Stimulated activated CD8-positive, alpha-beta memory T cell treated with anti-CD3 and anti-CD28 coated beads, Interleukin-15, amount 100 ng/mL, for 24 hours (primary cell): ENCODE measurements at places on chromosomes 5 and 9.

- DNase-seq: no peak
Measured at GRCh38 chr5:120517607-120518252, 53.6 kb downstream of the PRR16 start.

- no peak for DNase-seq
Measured at GRCh38 chr5:81065492-81065891, 105.3 kb downstream of the RASGRF2 start.

DNA sequence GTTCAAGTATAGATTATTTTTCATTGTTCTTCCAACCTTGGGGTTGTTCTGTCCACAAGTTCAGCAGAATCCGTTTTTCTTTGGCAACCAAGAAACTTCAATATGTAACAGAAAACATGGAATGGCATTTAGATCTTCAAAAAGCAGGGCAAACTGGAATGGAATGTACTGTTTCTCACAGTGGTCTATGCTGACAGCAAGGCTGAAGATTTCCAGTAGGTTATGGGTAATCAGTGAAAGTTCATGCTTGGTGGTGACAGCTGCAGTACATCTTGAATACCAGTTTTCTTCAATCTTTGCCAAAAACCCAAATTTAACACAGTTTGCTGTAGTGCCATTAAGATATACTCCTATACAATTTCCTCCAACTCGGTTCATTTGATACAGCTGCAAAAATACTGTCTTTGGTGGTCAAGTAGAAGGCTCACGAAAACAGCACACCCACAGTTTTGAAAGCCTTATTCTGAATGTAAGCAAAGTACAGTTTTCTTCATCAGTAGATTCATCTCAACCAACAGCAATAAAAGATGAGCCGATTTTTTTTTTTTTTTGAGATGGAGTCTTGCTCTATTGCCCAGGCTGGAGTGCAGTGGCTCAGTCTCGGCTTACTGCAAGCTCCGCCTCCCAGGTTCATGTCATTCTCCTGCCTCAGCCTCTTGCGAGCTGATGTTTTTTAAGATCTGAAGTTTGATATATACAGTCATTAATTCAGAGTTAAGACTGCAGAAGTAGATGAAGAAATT, 4.9 kb downstream of the TRIM52 start:
- DNase-seq: no peak

DNA sequence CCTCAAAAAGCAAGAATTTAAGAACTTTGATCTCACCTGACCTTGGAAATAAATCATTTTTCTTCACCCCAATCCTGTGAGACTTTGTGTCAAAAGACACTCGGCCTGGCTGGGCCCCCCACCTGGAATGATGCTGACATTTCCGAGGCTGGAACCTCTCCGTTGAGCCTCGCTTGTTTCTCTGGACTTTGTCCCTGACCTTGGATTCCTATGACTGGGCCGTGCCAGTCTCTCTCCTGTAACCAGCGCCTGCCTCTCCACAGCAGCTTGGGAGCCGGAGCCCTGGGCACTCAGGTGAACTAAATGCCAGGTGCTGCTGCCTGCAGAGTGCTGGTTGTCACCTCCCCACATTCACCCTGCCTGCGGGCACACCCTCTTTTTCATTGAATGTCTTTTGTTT, 62.7 kb downstream of the RETREG1 start:
- no peak for DNase-seq

GRCh38 chr5:38478878-38479277, 77.6 kb downstream of the LIFR start:
- DNase-seq: no peak

GRCh38 chr5:119387945-119388618, 32.3 kb downstream of the TNFAIP8 start:
- no peak for DNase-seq

GRCh38 chr9:136255896-136256890, 10.6 kb upstream of the QSOX2 start:
- DNase-seq: no peak

GRCh38 chr5:159362220-159362619, 31.9 kb upstream of the IL12B start:
- DNase-seq: no peak

- no peak for DNase-seq
Measured at GRCh38 chr9:128429513-128430086, 8.9 kb downstream of the CERCAM start.

GRCh38 chr9:36151316-36152210, 15.0 kb downstream of the GLIPR2 start:
- peak; percentile 67 for DNase-seq

- no peak for DNase-seq
Measured at GRCh38 chr9:97046228-97046627, 7.3 kb upstream of the CTSV start.

GRCh38 chr9:72424131-72424530, 59.1 kb upstream of the ZFAND5 start:
- DNase-seq: no peak

DNA sequence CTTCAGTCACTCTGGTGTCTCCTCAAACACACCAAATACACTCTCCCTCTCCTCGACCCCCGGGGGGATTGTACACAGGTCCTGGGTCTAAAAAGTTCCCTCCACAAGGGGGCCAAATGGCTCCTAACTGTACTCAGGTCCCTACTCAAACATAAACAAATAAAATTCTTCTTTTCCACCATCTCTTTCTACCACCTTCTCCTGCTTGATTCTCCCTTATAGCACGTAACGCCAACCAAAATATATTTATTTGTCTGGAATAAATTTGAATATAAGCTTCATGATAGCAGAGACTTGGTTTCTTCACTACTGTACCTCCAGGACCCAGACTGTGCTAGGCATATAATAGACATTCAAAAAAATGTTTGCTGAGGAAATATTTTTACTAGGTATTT, 21.4 kb downstream of the ZNF608 start:
- DNase-seq: no peak

- DNase-seq: no peak
Measured at GRCh38 chr5:168366116-168366515, 74.7 kb downstream of the WWC1 start.

DNA sequence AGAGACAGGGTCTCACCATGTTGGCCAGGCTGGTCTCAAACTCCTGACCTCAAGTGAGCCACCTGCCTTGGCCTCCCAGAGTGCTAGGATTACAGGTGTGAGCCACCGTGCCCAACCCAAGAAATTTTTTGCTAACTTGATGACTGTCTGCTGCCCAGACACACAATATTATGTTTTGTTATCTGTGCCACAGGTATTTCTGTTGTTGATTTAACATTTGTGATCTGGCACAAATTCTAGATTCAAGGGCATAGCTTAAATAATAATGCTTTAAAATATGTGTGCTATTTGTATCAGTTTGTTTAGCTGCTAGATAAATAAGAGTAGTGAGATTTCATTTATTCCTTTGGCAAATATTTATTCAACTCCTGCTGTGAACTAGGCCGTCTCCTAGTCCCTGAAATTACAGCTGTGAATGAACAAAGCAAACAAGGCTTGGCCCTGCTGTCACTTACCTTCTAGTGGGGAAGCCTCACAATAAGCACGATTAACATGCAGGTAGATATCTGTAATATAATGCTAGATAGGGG, 35.3 kb downstream of the GAPVD1 start:
- no peak for DNase-seq

DNA sequence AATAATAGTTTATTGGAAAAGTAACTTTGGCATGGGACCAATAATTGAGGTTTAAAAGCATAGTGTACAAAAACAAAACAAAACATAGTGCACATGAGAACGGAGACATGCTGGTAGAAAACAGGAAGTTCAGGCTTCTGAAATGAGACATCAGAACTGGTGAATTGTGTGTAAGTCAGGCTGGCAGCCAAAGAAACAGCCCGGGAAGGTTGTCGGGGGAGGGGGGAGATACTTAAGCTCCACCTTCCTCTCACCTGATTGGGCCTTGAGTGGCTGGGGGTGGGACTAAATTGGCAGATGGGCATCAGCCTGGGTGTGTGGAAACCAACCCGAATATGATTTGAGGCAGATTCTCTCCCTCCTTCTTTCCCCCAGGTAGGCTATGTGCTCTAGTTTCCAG, 256.3 kb downstream of the SMARCA2 start:
- DNase-seq: no peak

GRCh38 chr5:1311439-1312055, 16.7 kb upstream of the TERT start:
- DNase-seq: no peak

DNA sequence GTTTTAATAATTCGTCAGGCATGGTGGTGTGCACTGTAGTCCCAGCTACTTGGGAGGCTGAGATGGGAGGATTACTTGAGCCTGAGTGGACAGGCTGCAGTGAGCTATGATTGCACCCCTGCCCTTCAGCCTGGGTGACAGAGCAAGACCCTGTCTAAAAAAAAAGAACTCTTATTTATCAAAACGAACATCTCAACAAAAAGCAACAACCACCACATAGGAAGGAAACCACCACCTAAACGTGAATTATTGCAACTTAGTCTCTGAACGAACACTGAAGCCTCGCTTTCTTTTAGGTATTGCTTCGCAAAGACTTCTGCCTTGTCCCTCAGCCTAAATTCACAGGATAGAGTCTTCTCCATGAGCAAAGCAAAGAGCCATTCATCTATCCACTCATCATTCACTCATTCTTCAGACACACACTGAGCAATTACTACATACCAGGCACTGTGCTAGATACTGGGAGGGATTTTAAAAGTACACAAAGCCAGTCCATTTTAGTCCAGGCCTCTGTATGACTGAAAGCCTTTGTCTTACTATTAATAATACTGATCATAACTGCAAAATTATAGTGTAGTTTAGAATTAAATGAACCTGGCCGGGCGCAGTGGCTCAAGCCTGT, 57.4 kb downstream of the THBS4 start:
- DNase-seq: no peak

- DNase-seq: no peak
Measured at GRCh38 chr9:82090046-82090445, 101.5 kb downstream of the SPATA31D1 start.

DNA sequence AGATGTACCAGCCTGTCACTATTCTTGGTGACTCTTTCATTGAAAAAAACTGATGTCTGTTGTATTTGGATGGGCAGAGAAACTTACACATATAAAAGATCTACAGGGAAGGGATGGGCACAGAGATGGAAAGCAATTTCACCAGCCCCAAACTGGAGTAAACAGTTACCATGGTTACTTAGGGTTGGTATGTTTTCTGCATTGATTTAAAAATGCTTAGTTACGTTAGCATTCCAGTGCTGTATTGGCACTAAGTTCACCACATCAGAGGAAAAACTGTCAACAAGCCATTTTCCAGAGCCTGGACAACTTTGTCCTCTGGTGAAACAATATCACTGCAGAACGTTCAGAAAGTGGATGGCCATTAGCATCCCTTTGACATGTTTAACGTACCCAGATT, 28.0 kb downstream of the MARCHF3 start:
- no peak for DNase-seq

DNA sequence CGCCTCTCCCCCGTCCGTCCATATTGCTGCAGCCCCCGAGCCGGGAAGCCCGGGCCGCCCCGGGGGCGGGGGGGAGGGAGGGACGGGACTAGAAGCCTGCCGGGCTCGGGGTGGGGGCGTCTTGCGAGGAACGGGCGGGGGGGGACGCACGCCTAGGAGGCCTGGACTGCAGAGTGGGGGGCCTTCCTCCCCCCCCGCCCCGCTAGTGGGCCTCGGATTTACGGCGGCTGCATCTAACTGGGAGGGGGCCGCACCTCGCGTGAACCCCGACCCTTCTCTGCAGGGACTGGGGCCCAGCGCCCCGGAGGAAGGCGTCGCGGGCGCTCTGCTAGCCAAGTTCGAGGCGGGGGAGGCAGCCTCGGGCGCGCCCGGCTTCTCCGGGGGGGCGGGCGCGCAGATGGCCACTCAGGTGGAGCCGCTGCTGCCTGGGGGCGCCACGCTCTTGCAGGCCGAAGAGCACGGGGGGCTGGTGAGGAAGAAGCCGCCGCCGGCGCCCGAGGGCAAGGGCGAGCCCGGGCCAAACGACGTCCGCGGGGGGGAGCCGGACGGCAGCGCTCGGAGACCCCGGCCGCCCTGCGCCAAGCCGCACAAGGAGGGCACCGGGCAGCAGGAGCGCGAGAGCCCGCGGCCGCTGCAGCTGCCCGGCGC, at the start of gene LARP1:
LARP1 (plus strand) TSS at position 17 of the 648 bp plus-strand sequence; CDS start at position 398, 381 bp downstream.
- DNase-seq: no peak

DNA sequence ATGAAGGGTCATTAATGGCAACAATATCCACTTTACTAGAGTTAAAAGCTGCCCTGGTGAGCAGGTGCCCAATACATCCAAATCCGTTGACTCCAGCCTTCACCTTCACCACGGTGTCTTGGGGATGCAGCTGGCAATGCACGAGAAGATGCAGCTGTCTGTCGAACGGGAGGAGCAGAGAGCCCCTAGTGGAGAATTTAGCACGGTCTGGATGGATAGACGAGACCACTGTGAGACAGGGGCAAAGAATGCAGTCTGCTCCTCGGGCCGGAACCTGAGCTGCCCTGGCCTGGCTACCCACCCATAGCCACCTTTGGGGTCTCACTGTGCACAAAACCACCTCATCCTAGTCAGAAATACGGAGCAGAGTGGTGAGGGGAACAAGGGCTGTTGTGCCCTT, 35.1 kb downstream of the ADRA1B start:
- DNase-seq: no peak

GRCh38 chr5:128053291-128053954, 30.1 kb upstream of the SLC12A2 start:
- DNase-seq: no peak

DNA sequence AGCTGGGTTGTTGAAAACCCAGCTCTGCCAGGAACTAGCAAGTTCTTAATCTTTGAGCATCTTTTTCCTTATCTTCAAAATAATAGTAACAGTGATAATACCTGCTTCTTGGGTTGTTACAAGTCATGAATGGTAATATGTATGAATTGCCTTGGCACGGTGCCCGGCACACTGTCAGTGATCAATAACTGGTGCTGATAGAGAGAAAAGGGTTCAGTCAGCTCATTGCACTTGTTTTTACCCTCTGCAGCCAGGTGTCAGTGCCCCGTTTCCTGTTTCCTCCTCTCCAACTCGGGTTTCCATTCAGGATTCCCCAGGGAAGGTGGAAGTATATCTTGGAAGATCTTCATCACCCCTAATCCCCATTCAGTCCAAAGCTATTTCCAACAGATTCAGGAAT, 15.8 kb upstream of the NIPAL4 start:
- no peak for DNase-seq

GRCh38 chr9:134641173-134641989, at the start of gene COL5A1:
Gene COL5A1 (plus strand): TSS chr9:134641803. CDS start chr9:134642188, 385 bp downstream.
- peak; percentile 4 for DNase-seq

- no peak for DNase-seq
Measured at GRCh38 chr5:10111571-10111970, 138.1 kb downstream of the ATPSCKMT start.

GRCh38 chr5:96254980-96255691, 177.9 kb downstream of the PCSK1 start:
- no peak for DNase-seq

- DNase-seq: peak; percentile 6
Measured at GRCh38 chr5:95731571-95732554, 727 bp downstream of the RHOBTB3 start.

GRCh38 chr5:140420665-140421361, 19.2 kb downstream of the ANKHD1 start:
- DNase-seq: no peak

GRCh38 chr5:177113566-177114424, 19.8 kb upstream of the NSD1 start:
- peak; percentile 53 for DNase-seq

DNA sequence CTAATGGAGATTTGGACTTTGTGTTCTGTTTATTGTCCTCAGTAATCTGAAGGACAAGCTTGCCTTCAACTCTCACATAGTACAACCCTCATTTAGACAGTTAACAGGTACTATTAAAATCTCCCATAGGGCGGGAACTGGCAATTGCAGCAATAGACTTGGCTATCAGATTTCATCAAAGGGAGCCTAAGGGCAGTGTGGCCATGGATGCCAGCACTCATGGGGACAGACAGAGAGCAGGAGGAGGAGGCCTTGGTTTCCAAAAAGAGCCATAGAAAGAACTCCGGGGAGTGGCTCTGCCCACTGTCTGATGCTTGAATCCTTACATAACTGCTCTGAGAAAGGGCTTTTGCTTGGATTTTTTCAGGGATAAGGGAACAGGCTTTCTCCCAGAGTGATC, 6.8 kb downstream of the SLC36A1 start:
- no peak for DNase-seq
